ENCODE measurements at places on chromosomes 6 and 20.

GRCh38 chr6:126716032-126716431, 376.1 kb downstream of the CENPW start:
- DNase-seq: no peak

DNA sequence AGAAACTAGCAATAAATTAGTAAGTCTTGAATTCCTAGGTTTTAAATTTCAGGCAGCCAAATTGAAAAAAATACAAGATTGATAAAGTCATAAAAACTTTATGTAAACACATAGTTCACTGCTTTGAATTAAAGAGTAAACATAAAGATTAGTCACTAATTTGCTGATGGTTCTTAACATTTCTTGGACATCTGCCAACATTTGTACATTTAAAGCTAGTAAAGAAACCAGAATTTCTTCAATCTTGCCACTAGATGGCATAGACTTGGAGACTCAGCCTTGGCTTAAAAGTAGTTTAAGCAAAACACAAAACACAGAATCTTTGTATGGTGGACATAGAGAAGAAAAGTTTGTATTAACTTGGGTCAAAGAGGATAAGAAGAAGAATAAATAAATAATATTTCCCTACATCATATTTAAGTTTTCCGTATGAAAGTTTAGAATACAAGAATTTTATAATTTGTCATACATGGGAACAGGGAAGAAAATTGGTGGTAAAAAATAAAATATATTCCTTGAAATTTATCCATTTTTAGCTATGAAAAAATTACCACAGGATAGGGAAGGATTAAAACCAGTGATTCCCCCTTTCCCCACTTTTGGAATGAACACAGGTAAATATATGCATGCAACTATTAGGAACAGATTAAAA, 41.7 kb upstream of the FAM135A start:
- no peak for DNase-seq

DNA sequence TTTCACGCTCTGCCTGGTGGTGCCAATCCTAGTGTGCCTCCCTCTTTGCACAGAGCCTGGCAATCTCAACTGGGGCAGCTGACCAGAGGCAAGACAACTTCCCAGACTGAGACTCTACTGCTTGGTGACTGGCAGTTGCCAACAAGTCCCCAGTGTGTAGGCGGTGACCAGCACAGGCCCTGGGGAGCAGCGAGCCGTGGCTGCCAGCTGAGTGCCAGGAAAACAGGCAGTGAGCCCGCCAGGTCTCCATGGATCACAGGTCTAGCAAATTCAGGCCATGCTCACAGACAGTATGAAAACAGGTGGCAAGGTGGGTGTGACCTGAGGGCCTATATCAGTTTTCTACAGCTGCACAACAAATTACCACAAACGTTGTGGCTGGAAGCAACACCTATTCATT, 289.9 kb downstream of the KIF16B start:
- DNase-seq: no peak

- DNase-seq: no peak
Observed at GRCh38 chr6:41161851-41162552, 914 bp downstream of the TREM2 start.

Measured in stimulated activated CD4-positive, alpha-beta T cell treated with anti-CD3 and anti-CD28 coated beads, Interleukin-1b, Interleukin-23, amount 100 ng/mL, for 48 hours (primary cell).